Activated gamma-delta T cell treated with anti-CD3 and anti-CD28 coated beads, Interleukin-2, amount 50 U/mL, for 16 hours (primary cell): ENCODE measurements at places on chromosomes 5 and 9.

DNA sequence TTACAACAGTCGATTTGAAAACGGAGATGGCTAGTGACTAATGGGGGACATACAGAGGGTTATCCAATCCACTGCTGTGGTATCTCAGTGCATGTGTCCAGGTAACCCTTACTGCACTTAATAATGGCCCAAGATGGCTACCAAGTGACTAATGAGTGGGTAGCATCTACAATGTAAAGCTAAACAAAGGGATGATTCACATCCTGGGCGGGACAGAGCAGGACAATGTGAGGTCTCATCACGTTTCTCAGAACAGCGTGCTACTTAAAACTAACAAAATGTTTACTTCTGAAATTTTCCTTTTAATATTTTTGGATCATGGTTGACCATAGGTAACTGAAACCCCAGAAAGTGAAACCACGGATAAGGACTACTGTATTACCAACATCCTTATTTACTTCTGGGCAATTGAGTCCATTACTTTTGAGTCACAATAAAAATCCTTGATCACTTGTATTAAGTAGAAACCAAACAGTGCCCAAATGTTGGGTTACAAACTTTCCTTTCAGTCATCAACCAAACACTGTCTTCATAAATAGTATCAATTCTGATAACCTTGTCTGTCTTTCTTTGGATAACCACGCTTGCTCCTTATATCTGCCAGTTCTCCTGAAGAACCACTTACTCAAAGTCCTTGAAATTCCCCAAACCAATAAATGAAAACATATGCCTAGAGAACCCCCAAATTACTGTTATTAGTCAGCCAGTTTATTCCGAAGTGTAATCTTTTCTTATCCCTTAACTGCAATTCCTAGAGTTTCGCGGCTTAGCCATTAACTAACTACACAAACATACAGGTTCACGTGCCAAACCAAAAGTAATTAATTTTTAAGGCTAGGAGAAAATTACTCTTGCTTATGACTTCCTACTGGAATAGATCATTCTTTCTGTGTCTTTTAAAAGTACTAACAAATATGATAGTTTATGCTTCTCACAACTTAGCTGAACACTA lies 59.7 kb downstream of the ELL2 start:
- DNase-seq, result no peak

DNA sequence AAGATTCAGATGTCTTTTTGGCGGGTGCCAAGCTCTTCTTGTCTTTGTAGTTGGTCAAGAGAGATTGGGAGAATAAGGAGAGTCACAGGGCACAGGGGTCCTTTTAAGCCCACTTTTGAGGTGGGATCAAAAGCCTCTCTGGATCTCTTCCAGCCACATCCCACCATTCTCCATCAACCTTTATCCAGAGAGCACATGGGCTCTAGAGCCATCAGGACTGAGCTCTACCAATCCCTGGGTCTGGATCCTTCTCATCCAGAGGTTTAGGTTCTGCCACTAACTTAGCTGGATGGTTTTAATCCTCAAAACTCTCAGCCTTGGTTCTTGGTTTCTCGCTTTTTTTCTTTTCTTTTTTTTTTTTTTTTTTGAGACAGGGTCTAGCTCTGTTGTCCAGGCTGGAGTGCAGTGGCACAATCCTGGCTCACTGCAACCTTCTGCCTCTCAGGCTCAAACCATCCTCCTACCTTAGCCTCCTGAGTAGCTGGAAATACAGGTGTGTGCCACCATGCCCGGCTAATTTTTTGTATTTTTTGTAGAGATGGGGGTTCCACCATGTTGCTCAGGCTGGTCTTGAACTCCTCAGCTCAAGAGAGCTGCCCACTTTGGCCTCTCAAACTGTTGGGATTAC lies 44.6 kb upstream of the MATR3 start:
- no peak for DNase-seq

DNA sequence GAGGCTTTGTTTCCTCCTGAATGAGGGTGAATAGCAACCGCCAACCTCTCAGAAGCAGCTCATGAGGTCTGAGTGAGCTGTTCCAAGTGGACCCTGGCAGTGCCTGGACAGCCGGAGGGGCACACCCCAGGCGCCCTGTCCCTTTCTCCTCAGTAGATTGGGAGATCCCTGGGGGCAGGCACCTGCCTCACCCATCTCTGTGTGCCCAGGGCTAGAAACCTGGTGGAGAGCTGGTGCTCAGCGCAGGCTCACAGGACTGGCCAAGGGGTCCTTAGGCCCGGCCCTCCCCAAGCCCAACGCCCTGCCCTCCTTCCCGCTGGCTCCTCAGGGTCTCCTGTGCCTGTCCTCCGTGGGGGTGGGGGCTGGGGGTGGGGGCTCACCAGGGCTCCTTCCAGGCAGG lies 14.9 kb upstream of the MAPK9 start:
- DNase-seq, result no peak

DNA sequence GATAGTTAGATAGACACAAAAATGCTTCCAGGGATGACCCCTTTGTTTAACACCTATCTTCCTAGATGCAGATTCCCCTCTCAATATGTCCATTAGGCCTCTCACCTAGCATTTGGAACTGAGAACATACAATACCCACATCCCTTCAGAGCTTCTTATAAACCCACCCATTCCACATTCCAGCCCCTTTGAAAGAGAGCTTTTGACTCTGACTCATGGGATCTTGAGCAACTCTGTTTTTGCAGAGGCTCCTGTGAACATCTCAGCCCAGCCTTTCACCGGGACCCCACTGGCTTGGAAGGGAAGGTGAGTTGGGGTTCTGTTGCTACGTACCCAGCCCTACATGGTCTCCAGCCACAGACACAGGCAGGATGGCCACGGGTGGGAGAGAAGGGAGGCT lies 195.5 kb downstream of the FRMD3 start:
- DNase-seq, result no peak

DNA sequence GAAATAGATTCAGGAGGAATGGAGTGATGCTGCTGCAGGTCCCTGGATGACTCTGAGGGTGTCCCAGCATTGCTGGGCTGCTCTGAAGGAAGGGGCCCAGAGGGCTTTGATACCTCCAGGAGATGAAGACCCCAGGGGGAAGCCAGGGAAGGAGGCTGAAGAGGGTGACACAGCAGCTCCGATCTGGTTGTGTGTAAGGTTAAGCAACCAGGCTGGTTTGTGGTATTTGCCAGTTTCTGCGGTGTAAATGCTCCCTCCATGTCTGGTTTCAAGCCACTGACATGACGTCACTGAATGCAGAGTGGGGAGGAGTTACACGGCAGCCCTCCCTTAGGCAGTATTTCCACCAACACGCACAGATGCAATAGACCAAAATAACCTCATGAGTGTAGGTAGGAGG lies 40.0 kb upstream of the ORM1 start:
- DNase-seq, result no peak

DNA sequence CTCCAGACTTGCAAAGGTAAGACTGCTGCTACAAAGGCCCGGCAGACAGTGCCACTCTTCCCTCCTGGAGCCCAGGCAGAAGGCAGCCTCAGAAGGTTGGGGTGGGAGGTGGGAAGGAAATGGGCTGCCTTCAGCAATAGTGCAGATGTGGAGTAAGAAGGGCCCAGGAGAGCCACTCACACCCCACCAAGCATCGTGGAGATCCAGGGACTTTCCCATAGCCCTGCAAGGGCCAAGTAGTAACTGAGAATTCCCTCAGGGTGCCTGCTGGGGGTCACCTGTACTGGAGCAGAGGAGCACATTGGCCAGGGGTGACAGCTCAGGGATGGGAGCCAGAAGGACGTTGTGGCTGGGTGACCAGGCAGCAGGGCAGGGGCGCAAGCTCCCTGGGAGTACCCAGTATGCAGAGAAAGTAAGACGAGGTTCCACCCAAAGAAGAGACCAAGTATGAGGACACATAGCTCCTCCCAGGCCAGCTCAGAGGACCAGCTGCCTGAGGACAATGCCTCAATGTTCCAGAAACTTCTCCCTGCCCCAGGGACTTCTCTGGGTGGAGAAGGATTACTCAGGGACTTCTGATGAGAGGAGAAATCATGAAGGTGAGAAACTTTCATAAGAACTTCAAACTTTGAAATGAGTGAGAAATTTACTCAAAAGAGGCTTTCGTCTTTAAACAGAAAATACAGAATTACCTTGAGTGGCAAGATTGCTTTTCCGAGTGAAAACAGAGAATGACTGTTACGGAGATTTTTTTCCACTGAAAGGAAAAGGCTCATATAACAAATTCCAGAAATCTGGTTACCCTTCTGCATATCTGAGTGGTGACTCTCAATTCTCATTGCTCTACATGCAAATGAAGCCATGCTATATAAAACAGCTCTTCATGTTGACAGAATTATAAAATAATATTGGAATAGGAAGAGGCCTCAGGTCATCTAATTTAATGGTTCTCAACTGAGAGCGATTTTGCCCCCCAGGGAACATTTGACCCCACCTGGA lies 87.9 kb upstream of the TRIO start:
- no peak for DNase-seq

DNA sequence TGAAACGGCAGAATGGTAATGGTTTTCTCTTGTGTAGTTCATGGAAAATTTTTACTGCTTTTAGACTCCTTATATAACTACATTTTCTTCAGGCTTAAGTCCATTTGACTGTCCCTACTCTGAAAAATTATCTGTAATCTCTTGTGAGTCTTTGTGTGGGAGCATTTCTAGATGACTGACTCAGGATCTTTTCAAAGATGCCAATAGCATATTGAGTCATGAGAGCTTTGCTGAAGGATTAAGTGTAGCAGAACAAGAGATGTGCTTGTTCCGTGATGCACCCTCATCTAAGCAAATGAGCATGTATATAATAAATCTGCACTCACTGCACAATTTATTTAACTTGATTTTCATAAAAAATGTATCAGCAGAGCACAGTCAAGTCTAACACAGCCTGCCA lies 298.7 kb upstream of the CDH6 start:
- DNase-seq, result no peak

DNA sequence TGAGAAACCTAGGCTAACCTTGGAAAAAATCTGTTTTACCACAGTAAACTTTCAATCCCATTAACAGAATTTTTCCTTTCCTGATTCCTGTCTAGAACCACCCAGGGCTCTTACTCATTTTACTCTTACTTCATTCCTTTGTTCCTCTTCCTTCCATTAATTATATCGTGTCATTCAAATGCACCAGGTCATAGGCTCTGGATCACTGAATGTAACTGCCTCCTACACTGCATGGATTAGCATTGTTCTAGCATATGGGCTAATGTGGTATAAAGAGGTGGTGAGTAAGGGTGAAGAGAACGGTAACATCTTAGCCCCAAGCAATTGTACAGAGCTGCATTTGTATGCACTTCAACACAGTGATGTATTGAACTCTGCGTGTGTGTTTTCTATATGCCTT lies 49.5 kb upstream of the SPINK5 start:
- no peak for DNase-seq

- DNase-seq, result no peak
Observed at GRCh38 chr5:119393201-119393691, 37.4 kb downstream of the TNFAIP8 start.

GRCh38 chr9:129109537-129109903 lies 1.1 kb downstream of the CRAT start:
- no peak for DNase-seq

DNA sequence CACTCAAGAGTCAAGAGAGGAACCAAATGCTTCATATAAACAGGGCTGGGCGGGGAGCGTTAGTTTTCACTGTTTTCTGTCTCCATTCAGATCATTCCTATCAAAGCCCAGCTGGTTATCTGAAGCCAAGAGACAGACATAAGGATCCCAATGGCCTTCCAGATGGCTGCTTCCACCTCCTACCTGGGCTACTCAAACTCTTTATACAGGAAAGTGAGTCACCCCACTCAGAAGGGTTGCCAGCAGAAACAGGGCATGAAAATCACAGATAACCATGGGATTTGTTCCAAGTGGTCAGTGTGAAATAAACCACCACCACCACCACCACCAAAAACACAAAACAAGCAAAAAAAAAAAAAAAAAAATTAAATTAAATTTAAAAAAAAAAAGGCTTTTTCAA lies 5.5 kb downstream of the PRSS3 start:
- no peak for DNase-seq

GRCh38 chr5:33460210-33460609 lies 19.4 kb downstream of the TARS1 start:
- DNase-seq, result no peak

- DNase-seq, result no peak
Observed at GRCh38 chr5:170120576-170120975, 14.9 kb downstream of the FOXI1 start.

GRCh38 chr9:124052401-124052800 lies 40.8 kb downstream of the LHX2 start:
- no peak for DNase-seq

GRCh38 chr5:176578391-176578808 lies 29.3 kb downstream of the CDHR2 start:
- DNase-seq, result no peak

DNA sequence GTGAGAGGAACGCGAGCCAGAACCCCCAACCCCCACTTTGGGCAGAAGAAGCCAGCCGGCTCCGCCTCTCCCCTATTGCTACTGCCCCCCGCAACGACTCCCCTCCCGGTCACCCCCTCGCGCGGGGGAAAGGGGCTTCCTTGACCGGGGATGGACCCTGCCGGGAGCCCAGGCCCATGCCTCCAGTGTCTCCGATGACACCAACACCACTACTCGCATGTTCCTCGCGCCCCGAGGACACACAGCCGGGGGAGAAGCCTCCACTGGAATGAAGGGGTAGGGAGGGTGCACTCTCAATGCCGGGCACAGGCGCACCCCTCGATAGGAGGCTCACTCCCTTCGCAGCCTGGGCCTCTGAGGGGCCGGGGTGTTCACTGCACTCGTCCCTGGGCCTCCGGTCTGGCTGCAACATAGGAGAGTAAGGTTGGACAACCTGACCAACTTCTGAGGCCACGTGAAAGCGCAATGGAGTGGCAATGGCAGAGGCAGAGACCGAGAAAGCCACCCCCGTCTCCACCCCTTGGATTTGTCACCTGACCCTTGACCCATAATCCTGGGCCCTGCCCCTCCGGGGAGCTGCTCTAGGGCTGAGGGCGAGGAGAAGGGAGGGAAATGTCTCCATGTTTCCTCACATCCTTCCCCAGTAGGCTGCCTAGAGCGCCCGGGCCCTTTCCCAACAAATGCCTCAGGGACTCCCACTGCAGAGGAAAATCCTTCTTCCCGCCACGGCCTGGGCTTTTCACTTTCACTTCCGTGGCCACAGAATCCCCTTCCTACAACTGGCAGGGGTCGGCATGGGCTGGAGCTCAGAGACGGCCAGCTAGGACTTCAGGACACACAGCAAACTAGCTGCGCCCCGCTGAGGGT lies 1.1 kb upstream of the CNTFR start:
- no peak for DNase-seq

DNA sequence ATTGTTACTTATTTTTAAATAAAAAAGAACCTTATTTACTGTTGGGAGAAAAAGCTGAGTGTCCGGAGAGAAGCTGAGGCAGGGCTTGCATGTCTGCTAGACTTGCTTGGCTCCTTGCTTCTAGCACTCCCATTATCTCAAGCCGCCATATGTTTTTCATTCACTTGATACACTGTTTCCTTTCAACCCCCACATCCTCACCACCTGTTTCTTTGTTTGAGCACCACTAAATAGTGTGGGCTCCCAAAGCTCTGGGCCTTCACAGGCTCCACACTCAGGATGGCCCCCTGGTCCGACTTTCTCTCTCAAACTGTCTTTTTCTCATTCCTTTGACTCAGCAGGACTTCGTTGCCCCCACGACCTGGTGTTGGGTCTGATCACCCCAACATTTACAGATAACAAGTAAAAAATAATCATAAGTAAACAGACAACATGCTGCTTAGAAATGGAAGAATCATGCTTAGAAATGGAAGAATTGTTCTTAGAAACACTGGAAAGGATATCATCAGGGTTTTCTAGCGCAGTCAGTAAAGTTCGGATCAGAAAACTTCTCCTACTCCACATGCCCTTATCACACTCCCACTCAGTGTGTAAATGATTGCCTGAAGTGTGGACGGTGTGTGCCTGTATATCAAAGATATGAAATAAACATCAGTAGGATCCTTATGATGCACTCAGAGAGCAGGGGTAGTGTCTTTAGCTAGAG lies 58.5 kb downstream of the APTX start:
- no peak for DNase-seq

GRCh38 chr5:171610686-171611085 lies 174.9 kb upstream of the SMIM23 start:
- DNase-seq, result no peak
